Naive thymus-derived CD4-positive, alpha-beta T cell (primary cell): ENCODE measurements at places on chromosomes 6 and 20. TPM values are rescaled to one million over a fixed set of nuclear protein-coding genes. Genes with fewer than 3 reads are reported as not detected.

DNA sequence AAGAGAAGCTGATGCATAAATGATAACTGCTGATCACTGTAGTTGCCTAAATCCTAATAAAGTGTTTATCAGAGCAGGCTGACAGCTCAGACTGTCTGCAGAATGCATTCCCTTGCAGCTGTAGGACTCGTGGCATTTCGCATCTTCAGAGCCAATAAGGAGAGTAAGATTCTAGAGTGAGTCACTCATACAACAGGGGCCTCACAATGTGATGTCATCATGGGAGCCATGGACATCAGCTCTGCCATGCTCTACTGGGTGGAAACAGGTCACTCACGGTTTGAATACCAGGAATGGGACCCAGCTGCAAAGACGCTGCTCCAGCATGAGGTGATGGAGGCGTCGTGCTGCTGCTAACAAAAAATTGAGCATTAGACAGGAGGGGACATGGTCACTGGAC is 7.4 kb downstream of the FAM209B start:
- no peak for DNase-seq

Gene TTLL9
- total RNA-seq: not detected

- DNase-seq: no peak
Observed at GRCh38 chr6:137921823-137922222, 54.8 kb downstream of the TNFAIP3 start.

DNA sequence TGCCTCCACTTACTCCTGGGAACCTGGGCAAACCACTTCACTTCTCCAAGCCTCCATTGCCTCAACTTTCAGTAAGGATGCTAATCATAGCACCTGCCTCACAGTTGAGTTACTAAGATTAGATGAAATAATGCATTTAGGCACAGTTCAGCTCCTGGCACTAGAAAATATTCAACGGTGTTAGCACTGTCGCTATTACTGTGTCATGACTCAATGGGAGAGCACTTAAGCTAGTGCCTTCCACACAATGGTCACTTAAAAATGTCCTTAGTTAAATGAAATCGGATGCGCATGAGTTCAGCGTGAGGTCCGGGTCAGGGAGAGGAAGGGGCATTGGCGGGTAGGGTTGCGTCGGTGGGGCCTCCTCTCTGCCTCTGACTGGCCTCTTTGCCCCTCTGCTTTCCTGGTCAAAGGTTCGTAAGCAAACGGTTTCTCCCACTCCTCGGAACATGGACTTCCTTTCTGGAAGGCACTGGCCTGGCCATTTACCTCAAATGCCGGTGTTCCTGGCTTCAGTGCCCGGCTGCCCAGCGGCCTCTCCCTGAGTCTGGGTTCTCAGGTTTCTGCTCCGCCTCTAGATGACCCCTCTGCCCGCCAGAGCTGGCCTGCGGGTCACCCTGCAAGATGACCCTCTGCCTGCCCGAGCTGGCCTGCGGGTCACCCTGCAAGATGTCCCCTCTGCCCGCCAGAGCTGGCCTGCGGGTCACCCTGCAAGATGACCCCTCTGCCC is 123.8 kb upstream of the QKI start:
- DNase-seq: no peak

DNA sequence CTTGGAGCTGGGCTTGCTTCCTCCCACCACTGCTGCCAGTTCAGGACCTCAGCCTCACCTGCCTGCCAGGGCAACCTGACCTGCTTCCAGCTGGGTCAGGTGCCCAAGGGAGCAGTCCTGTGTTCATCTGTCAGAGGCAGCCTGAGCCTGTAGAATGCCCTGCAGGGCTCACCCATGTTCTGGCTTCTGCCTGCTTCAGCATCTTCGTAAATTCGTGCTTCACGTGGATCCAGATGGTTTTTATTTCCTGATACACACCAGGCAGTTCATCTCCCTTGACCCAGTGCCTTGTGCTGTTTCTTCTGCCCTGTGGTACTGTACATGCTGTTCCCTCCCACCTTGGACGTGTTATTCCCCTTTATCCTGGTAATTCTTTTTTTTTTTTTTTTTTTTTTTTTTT is 50.2 kb downstream of the ARID1B start:
- DNase-seq: no peak

Gene VIP
- total RNA-seq: not detected

DNA sequence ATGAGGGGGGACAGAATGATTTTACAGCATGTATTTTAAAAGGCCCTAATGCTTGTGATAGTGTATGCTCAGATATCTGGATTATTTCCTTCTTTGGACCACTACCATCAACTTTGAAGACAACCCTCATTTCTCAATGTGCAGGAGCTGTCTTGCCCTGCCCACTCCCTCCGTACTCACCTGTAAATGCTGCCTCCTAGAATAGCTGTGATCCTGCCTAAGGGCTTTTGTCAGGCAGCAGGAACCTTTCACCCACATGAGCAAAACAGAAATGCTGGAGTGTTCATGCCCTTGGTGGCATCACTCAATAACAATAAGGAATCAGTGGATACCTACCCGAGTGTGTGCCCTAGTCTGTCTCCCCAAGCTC is 723.6 kb upstream of the FLRT3 start:
- DNase-seq: no peak

- no peak for DNase-seq
Observed at GRCh38 chr20:6269168-6269873, 146.5 kb upstream of the FERMT1 start.

Gene MUCL3
- total RNA-seq: not detected

GRCh38 chr6:100126790-100127484 is 132.9 kb upstream of the MCHR2 start:
- DNase-seq: no peak

GRCh38 chr6:160883999-160884398 is 107.6 kb upstream of the MAP3K4 start:
- DNase-seq: no peak

GRCh38 chr6:34671801-34672656 is 24.5 kb downstream of the ILRUN start:
- DNase-seq: peak; percentile 66

Gene MAP3K5
- total RNA-seq: 14.0 TPM

- DNase-seq: no peak
Observed at GRCh38 chr20:24578567-24579415, 109.4 kb downstream of the SYNDIG1 start.

GRCh38 chr6:105974986-105975385 is 111.2 kb upstream of the PRDM1 start:
- DNase-seq: no peak

- DNase-seq: no peak
Observed at GRCh38 chr6:139650941-139651340, 276.5 kb upstream of the CITED2 start.

- DNase-seq: no peak
Observed at GRCh38 chr6:20024978-20025377, 187.3 kb downstream of the MBOAT1 start.

Gene CPNE1
- 378 TPM for total RNA-seq

DNA sequence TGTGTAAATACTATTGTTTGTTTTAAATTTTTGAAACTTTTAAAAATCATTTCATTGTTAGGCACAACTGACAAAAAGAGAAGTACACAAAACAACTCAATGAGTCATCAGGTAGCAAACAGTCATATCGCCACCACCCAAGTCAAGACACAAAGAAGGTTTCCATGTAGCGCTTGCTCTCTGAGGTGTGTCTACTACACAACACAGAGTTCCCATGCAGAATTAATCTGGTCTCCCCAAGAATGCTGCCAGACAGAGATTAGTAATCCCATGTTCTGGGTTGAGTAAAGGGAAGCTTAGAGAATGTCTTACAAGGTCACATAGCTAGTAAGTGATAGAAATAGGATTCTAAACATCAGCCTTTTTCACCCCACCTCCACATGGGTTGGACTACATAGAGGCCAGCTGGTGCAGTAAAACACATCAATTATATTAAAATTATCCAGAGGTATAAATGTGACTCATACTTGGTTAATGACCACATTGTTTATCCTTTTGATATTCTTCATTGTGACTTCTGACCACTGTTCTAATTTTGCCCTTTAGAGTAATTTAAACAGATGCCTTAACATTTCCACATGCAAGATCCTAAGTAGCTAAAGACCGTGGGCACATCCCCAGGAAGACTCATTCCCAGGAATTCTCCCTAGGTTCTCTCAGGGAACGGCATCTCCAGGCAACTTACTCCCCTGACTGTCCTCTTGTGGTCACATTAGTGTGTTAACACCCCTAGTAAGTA is 413.5 kb downstream of the PRKN start:
- no peak for DNase-seq
